ENCODE measurements at places on chromosomes 7 and 10.

GRCh38 chr7:151206914-151207313, 3.4 kb downstream of the H2BK1 start:
- no peak for DNase-seq

DNA sequence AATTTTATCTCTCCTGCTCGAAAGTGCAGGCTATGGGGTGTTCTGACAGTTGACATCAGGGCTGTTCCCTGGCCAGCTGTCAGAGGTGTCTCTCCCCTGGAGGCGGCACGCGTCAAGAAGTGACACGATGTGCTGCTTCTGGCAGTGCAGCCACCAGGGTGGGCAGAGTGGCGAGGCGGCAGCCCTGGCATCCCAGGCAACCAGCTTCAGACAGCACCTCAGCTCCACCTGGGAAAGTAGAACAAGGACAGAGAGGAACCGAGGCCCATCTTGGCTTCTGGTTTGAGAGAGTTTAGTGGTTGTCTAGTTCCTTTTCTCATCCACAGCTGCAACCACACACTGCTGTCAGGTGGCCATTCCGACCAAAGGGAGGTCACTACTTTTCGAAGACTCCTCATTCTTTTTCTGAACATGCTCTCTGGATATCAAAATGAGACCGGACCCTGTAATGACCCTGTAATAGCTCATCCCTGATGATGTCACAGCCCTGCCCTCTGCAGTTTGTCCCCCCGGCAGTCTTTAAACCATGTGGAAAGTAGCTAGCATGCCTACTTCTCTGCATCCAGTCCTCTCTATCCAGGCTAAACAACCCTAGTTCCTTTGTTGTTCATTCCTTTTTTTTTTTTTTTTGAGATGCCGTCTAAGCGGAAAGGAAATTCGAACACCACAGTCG, 381.0 kb upstream of the NRP1 start:
- no peak for DNase-seq

GRCh38 chr10:75400163-75400770, 1.3 kb downstream of the ZNF503 start:
- no peak for DNase-seq

- DNase-seq: no peak
Measured at GRCh38 chr7:47149208-47149839, 432.6 kb downstream of the TNS3 start.

DNA sequence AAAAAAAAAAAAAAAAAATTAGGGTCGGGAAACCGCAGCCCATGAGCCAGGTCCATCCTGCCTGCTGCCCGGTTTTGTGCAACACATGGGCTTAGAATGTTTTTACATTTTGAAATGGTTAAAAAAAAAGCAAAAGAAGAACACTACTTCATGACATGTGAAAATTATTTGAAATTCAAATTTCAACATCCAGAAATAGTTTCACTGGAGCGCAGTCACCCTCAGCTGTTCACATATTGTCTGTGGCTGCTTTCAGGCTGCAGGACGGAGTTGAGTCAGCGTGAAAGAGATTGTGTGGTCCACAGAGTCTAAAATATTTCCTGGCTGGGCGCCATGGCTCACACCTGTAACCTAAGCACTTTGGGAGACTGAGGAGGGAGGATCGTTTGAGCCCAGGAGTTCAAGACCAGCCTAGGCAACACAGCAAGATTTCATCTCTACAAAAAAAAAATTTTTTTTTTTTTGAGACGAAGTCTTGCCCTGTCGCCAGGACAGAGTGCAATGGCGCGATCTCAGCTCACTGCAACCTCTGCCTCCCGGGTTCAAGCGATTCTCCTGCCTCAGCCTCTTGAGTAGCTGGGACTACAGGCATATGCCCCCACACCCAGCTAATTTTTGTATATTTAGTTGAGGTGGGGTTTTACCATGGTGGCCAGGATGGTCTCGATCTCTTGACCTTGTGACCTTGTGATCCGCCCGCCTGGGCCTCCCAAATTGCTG, 63.9 kb upstream of the ECHDC3 start:
- no peak for DNase-seq

DNA sequence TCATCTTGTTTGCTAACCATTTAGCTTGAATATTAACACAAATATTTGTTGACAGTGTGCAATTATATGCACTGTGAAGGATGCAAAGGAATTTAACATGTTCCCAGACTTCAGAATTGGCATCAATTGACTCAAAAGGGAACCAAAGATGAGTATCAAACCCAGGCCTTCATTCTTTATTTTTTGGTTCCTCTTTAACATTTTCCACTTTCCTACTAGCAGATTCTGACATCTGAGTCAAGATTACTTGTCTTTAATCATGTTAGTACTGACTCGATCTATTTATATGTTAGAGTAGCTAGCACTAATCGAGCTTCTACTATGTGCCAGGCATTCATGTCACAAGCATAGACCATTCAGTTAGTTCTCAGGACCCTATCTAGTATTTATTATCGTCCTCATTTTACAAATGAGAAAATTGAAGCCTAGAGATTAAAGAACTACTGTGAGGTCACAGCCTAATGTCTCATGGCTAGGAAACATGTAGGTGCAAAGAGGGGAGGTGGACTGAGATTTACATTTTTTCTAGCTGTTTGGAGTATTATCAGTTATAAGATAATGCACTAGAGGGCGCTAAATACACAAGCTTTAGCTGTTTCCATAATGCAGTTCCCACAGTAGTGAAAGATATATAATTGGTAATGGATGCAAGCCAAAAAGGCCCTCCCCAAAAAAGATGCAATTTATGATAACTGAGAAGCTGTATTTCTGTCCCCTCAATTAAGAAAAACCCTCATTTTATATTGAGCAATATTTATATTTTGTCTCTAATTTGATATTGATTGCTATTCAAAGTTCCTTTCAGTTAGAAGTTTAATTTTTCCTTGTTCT, 32.9 kb upstream of the KMT2E start:
- no peak for DNase-seq

DNA sequence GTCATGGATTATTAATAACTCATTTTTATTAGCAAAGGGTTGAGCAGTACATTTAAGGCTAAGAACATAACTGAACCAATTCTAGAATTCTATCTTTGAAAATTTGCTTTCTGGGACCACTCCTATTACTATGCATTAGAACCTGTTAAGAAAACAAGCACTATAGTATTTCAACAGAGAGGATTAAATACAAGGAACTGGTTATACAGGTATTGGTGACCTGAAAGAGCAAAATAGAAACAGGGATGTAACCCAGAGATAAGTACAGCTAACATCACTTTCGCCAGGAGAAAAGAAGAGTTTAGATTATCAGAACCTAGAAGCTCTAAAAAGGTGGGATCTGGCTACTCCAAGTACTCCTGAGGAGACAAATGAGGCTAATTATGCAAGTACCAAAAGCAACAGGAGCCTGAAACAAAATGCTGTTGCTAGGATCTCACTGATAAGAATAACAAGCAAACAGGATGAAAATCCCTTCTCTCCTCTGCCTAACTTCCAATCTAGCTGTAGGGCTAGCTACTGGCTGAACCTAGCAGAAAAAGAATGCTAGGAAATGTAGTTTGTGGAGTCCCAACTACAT, 32.1 kb upstream of the ELAPOR2 start:
- no peak for DNase-seq

- no peak for DNase-seq
Measured at GRCh38 chr10:105187243-105187642, 546.2 kb downstream of the SORCS3 start.

- no peak for DNase-seq
Measured at GRCh38 chr10:124569623-124570470, 108.2 kb downstream of the LHPP start.

- DNase-seq: no peak
Measured at GRCh38 chr7:19107356-19108146, 9.9 kb downstream of the TWIST1 start.

DNA sequence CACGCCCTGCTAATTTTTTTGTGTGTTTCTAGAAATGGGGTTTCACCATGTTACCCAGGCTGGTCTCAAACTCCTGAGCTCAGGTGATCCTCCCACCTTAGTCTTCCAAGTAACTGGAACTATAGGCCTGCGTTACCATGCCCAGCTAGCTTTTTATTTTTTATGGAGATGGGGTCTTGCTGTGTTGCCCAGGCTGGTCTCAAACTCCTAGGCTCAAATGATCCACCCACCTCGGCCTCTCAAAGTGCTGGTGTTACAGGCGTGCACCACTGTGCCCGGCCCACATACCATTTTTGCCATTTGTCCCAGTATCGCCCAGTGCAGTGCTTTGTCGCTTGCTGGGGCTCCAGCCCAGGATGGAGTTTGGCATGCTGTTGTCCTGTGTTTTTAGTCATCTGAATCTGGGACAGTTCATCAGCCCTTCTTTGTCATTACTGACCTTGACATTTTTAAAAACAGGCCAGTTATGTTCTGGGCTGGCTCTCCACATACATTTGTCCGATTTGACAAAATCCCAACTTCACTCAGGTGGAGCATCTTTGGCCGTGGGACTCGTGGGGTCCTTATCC, 16.7 kb downstream of the FOXK1 start:
- no peak for DNase-seq

DNA sequence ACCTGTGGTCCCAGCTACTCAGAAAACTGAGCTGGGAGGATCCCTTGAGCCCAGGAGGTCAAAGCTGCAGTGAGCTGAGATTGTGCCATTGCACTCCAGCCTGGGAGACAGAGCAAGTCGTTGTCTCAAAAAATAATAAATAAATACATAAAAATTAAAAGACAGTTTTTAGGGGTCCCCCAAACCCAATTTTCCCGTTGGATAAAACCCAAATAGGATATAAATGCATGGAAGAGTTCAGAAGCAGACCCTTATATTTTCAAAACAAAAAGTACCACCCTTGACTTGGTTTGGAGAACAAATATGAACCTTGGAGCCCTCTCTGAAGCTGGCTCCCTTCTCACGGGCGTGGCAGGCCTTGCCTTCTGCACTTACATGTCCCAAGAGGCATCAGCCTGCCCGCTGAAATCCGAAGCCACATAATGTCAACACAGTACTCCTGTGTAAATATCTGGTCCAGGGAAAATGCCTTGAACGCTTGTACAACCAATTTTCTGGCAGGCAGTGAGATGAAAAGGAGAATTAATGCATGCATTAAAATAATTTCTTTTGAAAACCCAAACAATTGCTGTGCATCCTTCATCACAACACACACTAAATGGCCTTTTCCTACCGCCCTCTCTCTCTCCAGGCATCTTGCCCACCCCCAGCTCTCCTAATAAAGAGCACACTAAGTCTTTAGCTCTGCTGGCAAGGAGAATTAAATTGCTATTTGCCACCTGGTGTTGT, 46.4 kb upstream of the PARD3 start:
- peak; percentile 41 for DNase-seq

GRCh38 chr10:16603308-16603707, 81.6 kb upstream of the C1QL3 start:
- no peak for DNase-seq

GRCh38 chr7:77710861-77711260, 14.6 kb downstream of the RSBN1L start:
- no peak for DNase-seq

- no peak for DNase-seq
Measured at GRCh38 chr7:137544453-137545058, 201.0 kb upstream of the PTN start.

GRCh38 chr7:81659697-81660395, 110.0 kb downstream of the HGF start:
- DNase-seq: no peak

GRCh38 chr7:140036224-140036962, 26.4 kb downstream of the PARP12 start:
- no peak for DNase-seq

DNA sequence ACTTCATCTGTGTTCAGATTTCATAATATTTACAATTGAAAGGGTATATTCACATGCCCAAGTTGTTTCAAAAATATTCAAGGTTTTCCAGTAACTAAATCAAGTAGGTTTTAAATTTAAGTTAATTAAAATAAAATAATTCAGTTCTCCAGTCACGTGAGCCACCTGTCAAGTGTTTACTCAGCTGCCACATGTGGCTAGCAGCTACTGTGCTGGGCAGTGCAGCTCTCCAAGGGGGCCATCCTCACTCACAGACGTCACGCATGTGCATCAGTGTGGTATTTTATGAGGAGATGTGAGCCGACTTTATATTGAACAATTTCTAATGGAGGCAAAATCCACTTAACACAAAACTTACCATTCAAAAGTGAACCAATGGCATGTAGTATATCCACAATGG, 69.7 kb upstream of the CAMK2B start:
- no peak for DNase-seq

GRCh38 chr10:15760681-15761080, 41.0 kb upstream of the ITGA8 start:
- no peak for DNase-seq

DNA sequence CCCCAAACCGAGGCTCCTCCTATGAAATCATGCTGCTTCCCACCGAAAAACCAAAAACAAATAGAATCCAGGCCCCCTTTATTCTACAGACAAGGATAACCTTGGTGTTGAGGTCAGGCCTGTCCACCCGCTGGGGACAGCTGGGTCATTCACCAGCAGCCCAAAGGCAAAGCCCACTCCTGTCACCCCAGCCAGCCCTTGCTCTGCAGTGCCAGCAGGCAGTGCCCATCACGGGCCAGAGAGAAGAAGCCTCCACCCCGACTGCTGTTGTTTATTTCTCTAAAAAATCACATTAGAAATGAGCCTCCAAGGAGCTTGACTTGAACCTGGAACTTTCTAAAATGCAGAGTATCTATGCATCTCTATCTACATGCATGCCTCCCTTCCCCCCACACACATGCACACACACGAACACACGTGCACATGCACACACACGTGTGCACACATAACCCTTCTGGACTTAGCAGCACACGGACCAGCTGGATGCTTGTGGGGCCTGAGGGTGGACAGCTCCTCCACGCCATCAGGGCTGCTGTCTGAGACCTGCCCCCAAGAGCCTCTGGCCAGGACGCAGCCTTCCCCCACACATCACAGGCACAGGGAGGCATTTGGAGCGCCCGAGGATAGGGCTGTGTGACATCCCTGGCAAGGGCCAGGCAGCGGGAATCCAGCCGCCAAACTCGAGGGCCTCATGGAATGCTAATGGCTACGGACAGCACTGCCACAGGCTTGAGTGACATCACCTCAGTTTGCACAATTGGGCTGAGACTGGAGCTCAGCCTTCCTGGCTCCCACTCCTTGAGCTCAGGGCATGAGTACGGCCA, 22.8 kb downstream of the PRKAG2 start:
- no peak for DNase-seq

GRCh38 chr7:137967143-137968018, 34.5 kb downstream of the CREB3L2 start:
- DNase-seq: no peak

DNA sequence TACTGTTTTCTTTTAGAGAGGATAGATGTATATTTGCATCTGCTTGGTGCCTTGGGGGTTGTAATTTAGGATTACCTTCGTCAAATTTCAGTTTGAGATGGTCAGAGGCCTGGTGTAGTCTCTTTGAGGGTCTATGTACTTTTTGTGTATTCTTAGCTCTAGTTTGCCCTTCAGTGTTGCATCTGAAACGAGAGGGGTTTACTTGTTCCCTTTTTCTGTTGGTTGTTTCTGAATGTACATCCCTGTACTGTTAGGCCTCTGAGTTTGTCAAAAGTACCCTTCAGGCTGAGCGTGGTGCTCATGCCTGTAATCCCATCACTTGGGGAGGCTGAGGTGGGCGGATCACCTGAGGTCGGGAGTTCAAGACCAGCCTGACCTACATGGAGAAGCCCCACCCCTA, 60.0 kb downstream of the MLLT10 start:
- no peak for DNase-seq

- no peak for DNase-seq
Measured at GRCh38 chr10:78390051-78390450, 356.4 kb downstream of the RPS24 start.

Data from smooth muscle cell of the brain vasculature (primary cell).